ENCODE measurements at places on chromosomes 3 and 15. TPM values are rescaled to one million over a fixed set of nuclear protein-coding genes. Genes with fewer than 3 reads are reported as not detected.
A peak's percentile ranks its signal among the peaks of the same experiment; 100 is the strongest.

- no peak for DNase-seq
These were observed 496.0 kb upstream of the THBS1 start for GRCh38 chr15:39084674-39085530.

Gene GPR176
- total RNA-seq, result 18.6 TPM

Gene MINDY2
- total RNA-seq, result 41.8 TPM

- DNase-seq, result peak; percentile 26
These were observed 78.3 kb upstream of the TPM1 start for GRCh38 chr15:62964251-62964650.

- DNase-seq, result no peak
These were observed 8.1 kb downstream of the FAM131A start for GRCh38 chr3:184345317-184346144.

GRCh38 chr3:43290956-43291355, 4.6 kb downstream of the SNRK start:
- DNase-seq, result no peak
